ENCODE measurements at places on chromosomes 4 and X. TPM values are rescaled to one million over a fixed set of nuclear protein-coding genes. Genes with fewer than 3 reads are reported as not detected.

GRCh38 chrX:15606136-15606535, 5.4 kb upstream of the ACE2 start:
- DNase-seq = no peak

DNA sequence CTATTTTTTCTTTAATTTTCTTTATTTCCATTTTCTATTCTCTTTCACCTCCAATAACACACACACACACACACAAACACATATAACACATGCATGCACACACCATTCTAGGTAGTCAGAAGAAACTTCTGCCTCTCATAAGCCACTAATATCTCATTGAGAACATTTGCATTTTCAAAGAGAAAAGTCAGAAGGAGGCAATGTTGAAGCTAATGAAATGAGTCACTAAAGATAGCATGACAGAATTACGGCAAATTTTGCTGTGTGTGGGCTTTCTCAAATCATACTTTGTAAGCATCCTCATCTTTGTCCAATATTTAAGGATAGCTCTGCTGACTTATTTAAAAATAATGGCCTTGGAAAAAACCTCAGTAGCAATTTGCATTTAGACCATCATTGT, 291.3 kb downstream of the GUCY2F start:
- no peak for DNase-seq

- DNase-seq = no peak
These were observed 204.2 kb upstream of the RASGEF1B start for GRCh38 chr4:81675791-81676393.

Gene NLRP2B
- total RNA-seq = not detected

DNA sequence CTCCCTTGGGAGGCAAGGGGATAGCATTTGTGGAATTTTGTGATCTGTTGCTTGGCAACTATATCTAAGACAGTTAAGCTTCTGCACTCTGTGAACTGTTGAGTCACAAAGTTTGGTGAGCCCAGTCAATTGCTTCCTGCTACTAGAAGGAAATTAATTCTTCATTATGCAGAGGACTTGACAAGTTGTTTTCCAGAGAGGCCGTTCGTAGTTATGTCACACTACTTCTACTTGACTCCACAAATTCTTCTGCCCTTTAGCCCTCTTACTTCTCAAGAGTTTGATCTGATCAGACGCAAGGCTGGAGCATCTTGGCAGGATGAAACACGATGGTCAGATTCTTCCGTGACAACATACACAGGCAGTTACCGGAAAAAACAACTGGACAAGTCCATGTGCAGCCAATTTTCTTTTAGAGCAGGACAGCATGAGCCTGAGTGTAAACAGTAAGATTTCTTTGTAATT, at the start of gene C4orf51:
Gene C4orf51 (plus strand): TSS at position 156 of the 465 bp plus-strand sequence. CDS start 58 bp downstream, at position 214.
- DNase-seq = no peak

Gene DDIT4L
- total RNA-seq = not detected

GRCh38 chr4:73066928-73067327, 2.6 kb downstream of the COX18 start:
- DNase-seq = no peak

Gene CNOT6L
- total RNA-seq = 234 TPM

DNA sequence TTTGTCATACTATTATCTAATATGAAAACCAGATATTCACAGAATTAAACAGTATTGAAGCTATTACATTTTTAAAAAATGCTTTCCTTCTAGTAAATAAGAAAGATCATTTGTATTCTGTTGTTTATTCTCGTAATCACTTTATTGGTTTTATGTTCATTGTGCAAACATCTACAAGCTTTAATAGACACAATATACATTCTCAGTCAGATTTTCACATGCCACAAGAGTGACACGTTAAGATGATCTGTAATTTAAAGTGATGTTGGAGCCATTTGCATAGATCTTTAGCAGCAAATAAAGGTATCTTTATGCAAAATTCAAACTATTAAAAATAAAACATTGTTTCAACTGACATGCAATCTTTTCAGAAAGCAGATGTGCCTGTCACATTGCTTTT, 469.9 kb downstream of the PCDH11X start:
- DNase-seq = no peak

Gene PNMA6A
- total RNA-seq = 0.38 TPM

DNA sequence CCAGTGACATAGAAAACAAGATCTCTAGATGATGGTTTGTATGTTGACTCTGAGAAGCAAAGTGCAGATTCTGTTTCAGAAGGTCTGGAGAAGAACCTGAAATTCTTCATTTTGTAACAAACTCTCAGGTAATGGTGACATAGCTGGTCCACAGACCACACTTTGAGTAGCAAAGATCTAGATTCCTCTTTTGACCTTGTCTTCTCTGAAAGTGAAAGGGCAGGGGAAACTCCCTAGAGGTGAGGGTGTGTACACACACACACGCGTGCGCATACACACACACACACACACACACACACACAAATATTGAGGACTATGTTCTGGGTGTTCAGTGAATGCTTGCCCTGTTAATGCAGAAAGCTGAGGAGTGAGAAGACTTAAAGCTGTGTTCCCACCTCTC, 110.1 kb downstream of the NHSL2 start:
- no peak for DNase-seq
